Hindlimb muscle (tissue), 1 donor: ENCODE measurements at places on chromosomes 6 and 20. TPM values are rescaled to one million over a fixed set of nuclear protein-coding genes. Genes with fewer than 3 reads are reported as not detected.

Gene MCHR2
- polyA plus RNA-seq = not detected

Gene BFSP1
- polyA plus RNA-seq = 2.4 TPM

Gene RALY
- 136 TPM for polyA plus RNA-seq

Gene TCF15
- polyA plus RNA-seq = 4.5 TPM

Gene ARMC12
- polyA plus RNA-seq = 0.67 TPM

Gene CAPN11
- 0.61 TPM for polyA plus RNA-seq

Gene MYCT1
- polyA plus RNA-seq = 19.5 TPM
